Colonic mucosa (tissue), 4 donors: ENCODE measurements at places on chromosomes 2 and 18. TPM values are rescaled to one million over a fixed set of nuclear protein-coding genes. Genes with fewer than 3 reads are reported as not detected.

- no peak for DNase-seq
Measured at GRCh38 chr2:60560734-60561644, 7.5 kb upstream of the BCL11A start.

The GKN1 gene
- total RNA-seq = not detected

DNA sequence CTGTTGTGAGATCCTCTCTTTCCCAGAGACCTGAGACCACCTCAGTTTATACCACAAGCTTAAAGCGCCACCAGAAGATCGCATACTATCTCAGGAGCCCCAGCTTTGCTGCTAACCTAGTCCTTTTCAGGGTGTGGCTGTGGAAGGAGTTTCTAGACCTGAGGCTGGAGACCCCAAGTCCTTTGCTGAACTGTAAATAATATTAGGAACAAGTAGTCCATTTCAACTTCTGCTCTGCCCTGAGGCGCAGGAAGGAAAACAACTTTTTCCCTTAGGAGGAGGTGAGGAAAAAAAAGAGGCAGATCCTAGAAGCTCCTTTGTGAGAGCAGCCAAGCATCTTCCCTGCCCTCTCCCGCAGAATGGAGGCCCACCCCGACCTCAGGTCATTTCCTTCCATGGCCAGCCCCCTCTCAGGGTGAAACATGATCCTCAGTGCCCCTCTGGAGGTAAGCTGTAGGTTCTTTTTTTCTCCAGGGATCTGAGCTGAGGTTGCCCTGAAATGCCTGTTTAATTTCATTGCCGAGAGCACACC is 122.8 kb upstream of the LGALSL start:
- DNase-seq = no peak

DNA sequence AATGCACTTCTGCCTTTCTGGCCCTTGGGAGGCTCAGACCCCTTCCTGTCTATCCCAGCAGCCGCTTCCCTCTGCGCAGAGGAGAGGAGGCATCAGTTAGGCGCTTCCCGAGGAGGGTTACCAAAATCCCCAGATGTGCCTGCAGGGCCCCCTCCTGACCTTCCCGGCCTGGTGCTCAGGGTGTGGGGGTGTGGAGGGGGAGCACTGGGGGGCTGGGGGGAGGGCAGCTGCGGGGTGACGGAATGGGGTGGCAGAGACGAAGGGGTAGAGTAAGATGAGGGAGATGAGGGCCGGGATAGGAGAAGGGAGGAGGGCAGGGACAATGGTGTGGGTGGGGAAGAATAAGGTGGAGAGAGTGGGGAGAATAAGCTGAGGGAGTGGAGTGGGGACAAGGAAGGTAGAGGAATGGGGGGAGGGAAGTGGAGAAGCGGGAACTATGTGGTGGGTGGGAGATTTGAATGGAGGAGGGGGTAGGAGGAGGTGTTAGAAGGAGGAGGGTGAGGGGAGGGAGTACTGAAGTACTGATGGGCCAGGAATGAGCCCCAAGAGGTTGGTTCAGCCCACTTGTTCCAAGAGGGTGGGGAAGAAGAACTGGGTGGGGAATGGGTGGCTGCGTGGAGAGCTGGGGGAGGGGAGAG is 6.5 kb upstream of the ZAP70 start:
- DNase-seq = no peak

GRCh38 chr2:128282976-128283810 is 35.5 kb downstream of the HS6ST1 start:
- no peak for DNase-seq

The RBBP8 gene
- total RNA-seq = 29.5 TPM

The CRYBA2 gene
- total RNA-seq = 3.4 TPM

DNA sequence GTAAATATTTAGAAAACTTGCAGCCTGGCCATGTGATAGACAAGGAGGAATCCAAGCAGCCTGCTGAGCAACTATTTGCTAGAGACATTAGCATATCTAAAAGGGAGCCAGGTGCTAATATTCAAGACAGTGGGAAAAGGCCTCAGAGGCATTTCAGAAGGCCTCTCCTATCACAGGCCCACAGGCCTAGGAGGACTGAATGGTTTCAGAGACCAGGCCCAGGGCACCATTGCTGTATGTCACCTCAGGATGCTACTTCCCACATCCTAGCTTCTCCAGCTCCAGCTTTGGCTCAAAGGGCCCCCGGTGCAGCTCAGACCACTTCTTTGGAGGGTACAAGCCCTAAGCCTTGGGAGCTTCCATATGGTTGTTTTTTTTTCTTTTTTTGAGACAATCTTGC is 3.8 kb downstream of the NAT8 start:
- no peak for DNase-seq

The SIX2 gene
- not detected for total RNA-seq

The SUMO1 gene
- total RNA-seq = 88.0 TPM

The RTP5 gene
- not detected for total RNA-seq

The NAT8 gene
- total RNA-seq = not detected

DNA sequence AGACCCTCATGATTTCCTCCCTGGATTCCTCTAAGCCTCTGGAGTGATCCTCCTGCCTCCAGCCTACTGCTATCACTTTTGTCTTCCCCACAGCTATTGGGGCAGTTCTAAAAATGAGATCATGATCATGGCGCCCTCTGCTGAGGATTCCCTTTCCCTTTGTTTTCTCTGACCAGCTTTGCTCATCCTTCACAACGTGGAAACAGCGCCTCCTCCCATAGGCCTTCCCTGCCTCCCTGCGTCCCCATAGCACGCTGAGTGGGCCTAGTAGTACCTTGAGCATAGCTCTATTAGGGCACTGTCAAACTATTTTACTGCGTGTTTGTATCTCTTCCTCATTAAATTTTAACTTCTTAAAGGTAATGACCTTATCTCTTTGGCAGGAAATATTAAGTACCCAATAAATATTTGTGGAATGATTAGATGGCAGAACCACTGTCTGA is 207.0 kb upstream of the FANCL start:
- peak; percentile 72 for DNase-seq

- DNase-seq = no peak
Measured at GRCh38 chr2:96931466-96931865, 54.9 kb downstream of the FAM178B start.

DNA sequence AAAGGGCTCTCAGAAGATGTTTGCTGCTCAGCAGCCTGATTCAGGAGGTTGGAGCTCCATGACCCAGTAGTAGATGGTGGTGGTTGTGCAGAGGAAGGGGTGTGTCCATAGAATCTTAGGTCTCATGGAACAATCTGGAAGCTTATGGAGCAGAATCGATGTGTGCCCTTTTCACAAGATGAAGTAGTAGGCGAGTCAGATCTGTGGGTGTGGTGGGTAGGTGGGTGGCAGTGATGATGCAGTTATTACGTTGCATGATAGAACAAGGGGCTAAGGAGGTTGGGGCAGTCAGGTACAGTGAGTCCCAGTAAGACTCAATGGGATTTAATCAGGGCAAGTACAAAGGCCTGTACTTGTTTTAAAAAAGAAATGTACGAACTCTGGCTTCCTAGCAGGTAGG is 9.1 kb downstream of the TET3 start:
- no peak for DNase-seq

- DNase-seq = peak; percentile 18
Measured at GRCh38 chr18:48922226-48922800, 28.5 kb downstream of the SMAD7 start.

The OTOS gene
- total RNA-seq = not detected

The MARS2 gene
- 8.3 TPM for total RNA-seq

- no peak for DNase-seq
Measured at GRCh38 chr2:216653931-216654365, 20.7 kb downstream of the IGFBP2 start.

The CNRIP1 gene
- 6.4 TPM for total RNA-seq

GRCh38 chr2:21930226-21930625 is 806.5 kb downstream of the TDRD15 start:
- DNase-seq = no peak
